ENCODE measurements at places on chromosomes 7 and 10.

DNA sequence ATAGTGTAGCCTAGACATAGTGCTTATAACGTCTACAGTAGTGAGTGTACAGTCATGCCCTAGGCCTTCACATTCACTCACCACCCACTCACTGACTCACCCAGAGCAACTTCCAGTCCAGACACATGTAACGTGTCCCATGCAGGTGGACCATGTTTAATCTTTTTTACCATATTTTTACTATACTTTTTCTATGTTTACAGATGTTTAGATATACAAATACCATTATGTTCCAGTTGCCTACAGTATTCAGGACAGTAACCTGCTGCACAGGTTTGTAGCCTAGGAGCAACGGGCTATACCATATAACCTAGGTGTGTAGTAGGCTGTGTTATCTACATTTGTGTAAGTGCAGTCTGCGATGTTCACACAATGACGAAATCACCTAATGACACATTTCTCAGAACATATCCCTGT lies 11.0 kb downstream of the MPP7 start:
- DNase-seq, result peak; percentile 55

DNA sequence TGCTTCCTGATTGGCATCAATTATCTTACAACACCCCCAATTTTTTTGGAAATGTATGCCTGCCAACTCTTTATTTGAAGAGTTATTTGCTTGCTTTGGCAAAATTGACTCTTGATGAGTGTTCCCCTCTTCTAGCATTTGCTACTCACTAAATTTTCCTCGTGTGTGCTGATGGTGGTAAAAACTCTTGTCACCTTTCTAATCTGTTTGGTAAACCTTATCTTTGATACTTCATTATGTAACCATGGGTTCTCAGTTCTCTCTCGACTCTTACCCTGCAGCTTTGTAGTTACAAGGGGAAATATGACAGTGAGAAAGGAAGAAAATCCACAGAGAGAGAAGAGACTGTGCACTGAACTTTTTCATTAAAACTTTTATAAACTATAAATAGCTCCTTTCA lies 102.5 kb downstream of the CDK14 start:
- no peak for DNase-seq

- DNase-seq, result no peak
These were observed 26.6 kb downstream of the SLC29A3 start for GRCh38 chr10:71345694-71346093.

DNA sequence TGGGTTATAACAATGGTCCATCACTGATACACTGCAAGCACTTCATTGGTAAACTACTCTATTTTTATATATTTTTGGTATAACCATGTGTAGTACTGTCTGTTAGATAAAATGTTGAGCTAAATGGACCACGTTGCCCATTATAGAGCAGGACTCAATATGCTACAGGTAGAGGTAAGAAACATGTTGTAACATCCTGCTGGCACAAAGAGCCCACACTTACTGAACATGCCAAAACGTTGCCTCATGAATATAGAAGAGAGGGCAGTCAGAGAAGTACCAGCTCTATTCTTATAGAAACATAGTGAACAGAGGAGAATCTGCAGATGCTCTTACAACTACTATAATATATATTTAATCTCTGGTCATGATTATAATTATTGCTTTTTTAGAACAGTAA lies 18.4 kb upstream of the MET start:
- DNase-seq, result no peak

DNA sequence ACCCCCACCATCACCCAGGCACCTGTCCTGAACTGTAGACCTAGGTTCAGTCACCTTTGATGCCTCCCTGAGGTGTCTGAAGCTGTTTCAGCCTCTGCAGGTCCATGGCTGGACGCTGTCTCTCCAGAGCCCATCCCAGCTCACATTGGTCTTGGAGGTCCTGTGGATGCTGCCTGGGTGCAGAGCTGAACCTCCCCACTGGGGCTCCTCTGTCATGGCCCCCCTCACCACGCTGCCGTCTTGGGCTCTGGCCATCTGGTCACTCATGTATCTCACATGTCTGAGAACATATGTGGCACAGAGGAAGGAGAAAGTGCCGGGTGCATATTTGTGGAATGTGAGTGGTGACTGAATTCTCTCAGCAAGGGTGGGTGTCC lies 108.9 kb downstream of the NKX6-2 start:
- DNase-seq, result no peak

- DNase-seq, result peak; percentile 21
These were observed 45.5 kb downstream of the AOC1 start for GRCh38 chr7:150897502-150898474.

- no peak for DNase-seq
These were observed 61.3 kb upstream of the TRIL start for GRCh38 chr7:29019387-29019786.

DNA sequence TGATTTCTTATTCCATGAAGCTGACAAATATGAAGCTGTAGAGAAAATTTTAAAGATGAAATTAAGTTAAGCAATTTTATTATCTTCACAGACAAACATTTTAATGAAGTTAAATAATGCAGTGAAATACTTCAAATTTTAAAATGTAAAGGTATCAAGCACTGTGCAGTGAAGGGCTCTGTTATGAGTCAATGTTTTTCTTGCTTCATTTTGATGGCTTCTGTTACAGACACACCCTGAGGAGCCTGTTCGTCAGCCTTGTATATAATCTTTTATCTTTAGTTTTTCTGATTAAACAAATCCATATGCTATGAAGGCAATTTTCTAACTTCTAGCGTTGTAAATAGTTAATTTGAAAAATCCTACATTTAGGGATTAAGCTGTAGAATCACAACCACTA lies 18.5 kb downstream of the VSTM2A start:
- no peak for DNase-seq

GRCh38 chr7:128793181-128793547 lies 1.4 kb downstream of the CCDC136 start:
- DNase-seq, result no peak

DNA sequence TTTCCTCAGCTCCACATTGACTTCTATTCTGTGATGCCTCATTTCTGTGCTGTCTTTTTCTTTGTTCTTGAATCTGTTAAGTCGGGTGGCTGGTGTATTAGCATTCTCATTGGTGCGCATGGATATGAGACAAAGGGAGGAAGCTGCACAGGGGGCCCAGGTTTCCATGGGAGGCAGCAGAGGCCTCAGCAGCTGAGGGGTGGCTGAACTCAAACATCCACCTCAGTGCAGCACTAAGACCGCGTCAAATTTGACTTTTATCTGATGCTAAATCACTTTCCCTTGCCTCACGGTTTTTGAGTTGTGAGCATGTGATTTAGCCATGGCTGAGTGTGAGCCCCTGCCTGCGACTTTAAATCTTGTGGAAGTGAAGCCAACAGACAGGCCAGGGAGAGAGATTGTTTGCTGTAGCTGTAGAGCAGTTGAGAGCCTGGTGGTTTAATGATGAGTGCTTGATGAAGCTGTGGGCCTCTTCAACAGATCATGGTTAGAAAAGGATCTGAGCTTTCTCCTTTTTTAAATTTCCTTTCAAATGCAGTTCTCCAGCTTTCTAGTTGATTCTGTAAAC lies 193.3 kb upstream of the ZNF804B start:
- DNase-seq, result no peak

GRCh38 chr7:28986765-28987110 lies 28.6 kb upstream of the TRIL start:
- DNase-seq, result no peak

- DNase-seq, result no peak
These were observed 36.9 kb upstream of the GSDME start for GRCh38 chr7:24793982-24794648.

GRCh38 chr7:52146871-52147634 lies 830.4 kb upstream of the COBL start:
- no peak for DNase-seq

GRCh38 chr10:97659589-97659988 lies 19.1 kb downstream of the PI4K2A start:
- no peak for DNase-seq

- DNase-seq, result no peak
These were observed 12.2 kb upstream of the DNAAF5 start for GRCh38 chr7:714251-714671.

GRCh38 chr7:122988333-122988732 lies 7.2 kb downstream of the TAS2R16 start:
- DNase-seq, result no peak

DNA sequence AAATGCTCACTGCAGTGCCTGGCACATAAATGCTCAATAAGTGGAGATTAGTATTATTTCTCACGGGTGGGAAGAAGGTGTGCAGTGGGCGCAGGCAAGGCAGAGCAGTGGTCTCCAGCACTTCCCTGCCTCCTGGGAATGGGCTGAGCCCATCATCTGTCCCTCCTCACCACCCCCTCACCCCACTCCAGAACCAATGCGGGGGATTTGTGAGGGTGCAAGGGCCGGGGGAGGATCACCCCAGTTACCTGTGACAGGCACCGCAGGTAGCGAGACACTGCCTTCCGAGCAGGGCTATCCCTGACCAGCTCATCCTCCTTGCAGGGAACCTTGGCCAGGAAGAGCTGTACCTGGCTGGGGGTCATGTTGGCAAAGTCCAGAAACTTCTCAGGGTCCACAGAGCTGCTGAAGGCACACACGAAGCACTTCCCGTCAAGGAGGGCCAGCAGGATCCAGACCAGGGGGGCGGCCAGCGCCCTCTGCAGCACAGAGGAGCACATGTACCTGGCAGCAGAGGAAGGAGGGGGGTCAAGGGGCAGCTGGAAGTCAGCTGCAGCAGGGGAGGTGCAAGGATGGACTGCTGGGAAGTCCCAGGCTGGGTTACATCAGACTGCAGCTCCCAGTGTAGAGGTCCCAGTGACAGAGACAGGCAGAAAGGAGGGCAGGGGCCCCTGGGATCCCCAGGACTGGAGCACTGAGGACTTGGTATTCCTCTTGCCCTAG lies 2.8 kb downstream of the CALHM3 start:
- no peak for DNase-seq

DNA sequence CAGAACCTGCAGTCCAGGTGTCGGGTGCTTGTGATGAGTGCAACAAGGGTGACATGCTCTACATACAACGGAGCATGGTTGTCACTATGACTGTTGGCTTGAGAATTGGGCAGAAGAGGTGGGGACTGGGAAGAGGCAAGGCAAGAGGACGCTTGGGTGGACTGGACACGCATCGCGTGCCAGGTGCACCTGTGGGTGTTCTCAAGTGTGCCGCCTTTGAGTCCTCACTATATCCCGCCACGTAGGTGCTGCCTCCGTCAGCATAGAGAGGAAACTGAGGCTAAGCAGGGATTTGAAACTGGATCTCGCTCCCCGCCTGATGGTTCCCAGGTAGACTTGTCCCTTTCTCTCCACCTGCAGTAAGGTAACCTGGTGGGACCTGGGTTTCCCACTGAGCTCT lies 27.2 kb downstream of the CDH23 start:
- no peak for DNase-seq

DNA sequence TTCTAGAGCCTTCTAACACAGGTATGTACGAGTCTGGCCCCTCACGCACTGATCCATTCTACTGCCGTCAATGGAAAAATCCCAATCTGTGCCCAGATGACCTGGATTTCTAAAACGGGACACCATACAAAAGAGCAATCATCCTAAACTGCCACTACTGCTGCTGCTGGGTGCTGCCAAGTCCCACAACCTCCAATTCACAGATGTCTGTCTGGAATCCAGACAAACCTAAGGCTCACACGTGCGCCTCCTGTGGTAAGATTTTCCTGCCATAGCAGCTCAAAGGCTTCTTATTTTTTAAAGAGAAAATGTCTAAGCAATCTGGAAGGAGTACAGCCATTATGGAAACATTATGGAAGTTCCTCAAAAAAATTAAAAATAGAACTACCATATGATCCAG lies 40.9 kb downstream of the JCAD start:
- DNase-seq, result no peak

GRCh38 chr7:111987115-111987826 lies 218.9 kb downstream of the DOCK4 start:
- no peak for DNase-seq

GRCh38 chr10:131113709-131114291 lies 197.7 kb downstream of the TCERG1L start:
- no peak for DNase-seq

- DNase-seq, result no peak
These were observed 106.6 kb upstream of the INHBA start for GRCh38 chr7:41809529-41809939.

- DNase-seq, result no peak
These were observed 366.6 kb downstream of the PRPF18 start for GRCh38 chr10:13953371-13953770.

DNA sequence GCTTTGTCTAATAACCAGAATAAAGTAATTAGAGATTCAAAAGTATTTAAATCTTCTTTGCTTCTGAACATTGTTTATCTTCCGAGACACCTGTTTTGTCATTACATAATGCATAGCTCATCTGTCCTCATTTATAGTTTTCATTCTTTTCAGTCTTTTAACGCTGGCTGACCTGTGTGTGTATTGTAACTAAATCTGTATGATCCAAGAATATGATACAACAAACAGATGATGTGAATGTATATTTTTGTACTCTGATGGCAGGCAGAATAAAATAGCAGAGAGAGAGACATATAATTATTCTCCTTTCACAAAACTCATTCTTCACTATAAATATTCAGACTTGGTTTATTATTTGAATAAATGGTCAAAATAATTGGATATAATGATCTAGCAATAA lies 80.6 kb downstream of the ORC5 start:
- no peak for DNase-seq

DNA sequence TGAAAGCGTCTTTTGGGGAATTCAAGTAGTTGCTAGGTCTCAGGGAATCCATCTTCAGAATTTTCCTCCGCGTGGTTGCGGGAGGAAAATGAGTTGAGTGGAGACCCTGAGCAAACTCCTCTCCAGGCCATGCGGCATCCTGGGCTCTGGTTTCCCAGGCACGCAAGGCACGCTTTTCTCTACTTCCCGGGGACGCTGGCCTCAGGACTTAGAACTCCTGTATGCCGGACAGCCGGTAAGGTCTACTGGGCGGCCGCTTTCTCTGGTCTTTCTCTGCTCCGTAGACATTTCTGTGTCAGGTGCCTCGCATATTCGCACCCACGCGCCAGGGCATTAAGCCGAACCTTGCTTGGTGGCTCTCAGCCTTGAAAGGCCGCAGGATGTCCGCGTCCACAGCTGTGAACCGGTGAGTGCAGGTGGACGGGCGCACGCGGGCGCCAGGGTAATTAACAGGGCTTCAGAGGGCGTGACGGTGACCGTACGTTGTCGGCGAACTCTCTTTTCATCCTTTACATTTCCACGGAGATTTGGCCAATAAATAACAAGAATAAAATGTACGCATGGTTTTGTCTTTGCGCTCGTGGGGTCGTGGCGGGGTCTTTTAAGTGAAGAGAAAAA lies 992 bp upstream of the RBM20 start:
- DNase-seq, result no peak

DNA sequence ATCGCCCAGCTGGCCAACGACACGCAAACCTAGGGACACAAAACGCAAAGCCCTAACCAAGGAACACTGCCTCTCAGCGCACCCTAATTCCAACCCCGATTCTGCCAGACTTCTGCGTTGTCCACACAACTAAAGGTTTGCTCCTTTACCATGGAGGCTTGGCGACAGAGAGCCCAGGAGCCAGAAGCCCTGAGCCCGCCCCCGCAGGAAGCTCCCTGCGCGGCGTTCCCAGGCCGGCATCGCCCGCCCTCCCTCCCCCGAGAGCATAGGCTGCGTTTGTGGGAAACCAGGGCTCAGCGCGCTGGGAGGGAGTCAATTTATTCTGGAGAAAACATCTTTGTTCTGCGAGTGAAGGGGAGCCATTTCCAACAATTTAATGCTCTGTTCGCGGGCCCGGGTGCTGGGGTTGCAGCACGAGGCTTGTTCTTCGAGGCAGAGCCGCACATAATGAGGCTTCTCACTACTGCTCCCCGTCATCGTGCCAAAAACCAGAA lies 103.9 kb downstream of the GRID1 start:
- DNase-seq, result no peak

Data from stimulated activated CD4-positive, alpha-beta T cell treated with anti-CD3 and anti-CD28 coated beads, Interleukin-15, amount 100 ng/mL, for 48 hours (primary cell).